Left lung (tissue), 14 donors: ENCODE measurements at places on chromosomes 4 and X.

GRCh38 chrX:63785708-63786040 is 660 bp upstream of the ARHGEF9 start:
- DNase-seq: no peak

GRCh38 chr4:182886205-182886604 is 31.0 kb downstream of the DCTD start:
- DNase-seq: no peak

DNA sequence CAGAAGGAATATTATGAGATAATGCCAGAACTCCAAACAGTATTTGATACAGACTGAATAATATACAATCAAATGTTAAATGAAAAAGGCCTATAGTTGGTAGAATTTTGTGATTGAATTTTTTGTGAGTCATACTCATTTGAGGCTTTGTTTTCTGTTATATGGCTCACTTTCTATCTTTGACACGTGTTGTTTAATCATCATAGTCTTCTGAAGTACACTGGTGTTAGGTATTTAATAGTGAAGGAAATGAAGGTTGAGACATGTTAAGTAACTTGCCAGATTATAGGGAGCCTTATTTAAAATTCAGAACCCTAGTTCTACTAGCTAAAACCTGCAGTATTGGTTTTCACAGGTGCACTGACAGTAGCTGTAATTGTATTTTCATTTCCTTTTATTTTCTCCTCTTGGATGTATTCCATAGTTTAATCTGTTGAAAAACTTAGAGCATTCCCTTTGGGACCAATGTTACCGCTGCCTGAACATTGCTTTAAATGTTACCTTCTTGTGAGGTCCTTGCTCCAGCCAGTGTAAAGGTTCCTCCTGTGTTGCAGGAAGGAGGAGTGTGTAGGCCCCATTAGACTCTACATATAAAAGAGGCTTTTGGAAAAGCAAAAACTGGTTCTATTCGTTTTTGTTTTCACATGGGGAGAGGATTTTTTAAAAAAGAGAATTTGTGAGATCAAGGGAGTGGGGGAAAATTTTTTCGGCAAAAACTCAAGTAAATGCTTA is 224.1 kb downstream of the ARHGAP10 start:
- no peak for DNase-seq

- DNase-seq: peak; percentile 39
Measured at GRCh38 chr4:74097631-74098426, 1.2 kb downstream of the CXCL2 start.

GRCh38 chrX:150503898-150504219 is 64.6 kb upstream of the MTM1 start:
- no peak for DNase-seq

DNA sequence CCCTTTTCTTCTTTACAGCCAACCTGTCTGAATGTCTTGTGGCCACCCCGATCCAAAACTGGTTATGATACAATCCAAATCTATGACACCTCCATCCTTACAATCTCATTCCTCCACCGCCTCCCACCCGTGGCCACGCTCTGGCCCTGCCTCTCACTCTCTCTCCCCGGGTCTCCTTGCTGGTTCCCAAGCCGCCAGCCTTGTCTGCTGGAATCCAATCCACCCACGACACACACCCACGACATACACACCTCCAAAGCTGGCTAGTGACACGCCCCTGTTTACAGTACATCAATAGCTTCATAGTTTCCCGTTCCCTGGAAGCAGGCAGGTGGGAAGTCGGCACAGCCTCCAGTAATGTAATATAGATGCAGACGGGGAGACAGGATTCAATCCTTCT is 99.0 kb downstream of the WFS1 start:
- DNase-seq: peak; percentile 45

DNA sequence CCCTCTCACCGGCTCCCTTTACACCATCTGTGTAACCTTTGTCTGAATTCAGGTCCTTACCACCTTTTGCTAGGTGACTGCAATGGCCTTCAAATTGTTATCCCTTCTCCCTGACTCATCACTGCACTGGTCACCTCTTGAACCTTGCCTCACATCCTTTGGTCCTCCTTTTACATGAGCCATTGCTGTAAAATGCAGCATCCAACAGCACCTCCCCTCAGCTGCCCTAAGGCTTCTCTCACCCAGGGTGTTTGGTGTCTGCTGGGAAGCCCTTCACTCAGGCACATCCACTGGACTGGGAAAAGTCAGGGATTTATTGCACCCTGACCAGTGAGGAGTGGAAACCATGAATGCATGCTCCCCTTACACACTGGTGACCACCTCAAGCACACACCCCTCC is 192.5 kb upstream of the GATB start:
- DNase-seq: no peak

- no peak for DNase-seq
Measured at GRCh38 chr4:14529653-14530052, 472.6 kb upstream of the CPEB2 start.

- no peak for DNase-seq
Measured at GRCh38 chr4:176610594-176610993, 182.1 kb downstream of the VEGFC start.
